ENCODE measurements at places on chromosomes 6 and 20.

DNA sequence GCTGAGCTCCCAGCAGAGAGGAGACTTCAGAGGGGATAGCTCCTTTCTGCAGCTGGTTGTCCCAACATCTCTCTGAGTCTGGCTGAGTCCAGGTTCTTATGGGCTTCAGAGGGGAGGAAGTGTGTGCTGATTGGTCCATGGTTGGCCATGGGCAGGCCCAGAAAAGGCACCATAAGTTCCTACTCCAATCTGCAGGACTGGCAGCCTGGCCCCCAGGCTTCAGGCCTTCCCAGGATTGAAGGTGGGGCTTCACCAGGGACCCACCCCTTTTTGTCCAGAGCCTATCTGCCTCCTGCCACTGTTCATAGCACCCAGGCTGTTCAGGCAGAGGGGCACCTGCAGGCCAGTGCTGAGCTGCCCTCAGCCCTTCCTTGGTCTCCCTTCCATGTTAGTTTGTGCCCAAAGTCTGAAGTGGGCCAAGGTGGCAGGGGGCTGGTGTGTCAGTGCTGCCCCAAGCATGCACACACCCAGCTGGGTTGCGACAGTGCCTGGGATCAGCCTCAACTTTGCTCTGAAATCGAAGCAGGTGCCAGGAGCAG lies 21.6 kb upstream of the TOP1 start:
- no peak for DNase-seq

GRCh38 chr20:23917024-23917725 lies 37.6 kb upstream of the CST5 start:
- no peak for DNase-seq

DNA sequence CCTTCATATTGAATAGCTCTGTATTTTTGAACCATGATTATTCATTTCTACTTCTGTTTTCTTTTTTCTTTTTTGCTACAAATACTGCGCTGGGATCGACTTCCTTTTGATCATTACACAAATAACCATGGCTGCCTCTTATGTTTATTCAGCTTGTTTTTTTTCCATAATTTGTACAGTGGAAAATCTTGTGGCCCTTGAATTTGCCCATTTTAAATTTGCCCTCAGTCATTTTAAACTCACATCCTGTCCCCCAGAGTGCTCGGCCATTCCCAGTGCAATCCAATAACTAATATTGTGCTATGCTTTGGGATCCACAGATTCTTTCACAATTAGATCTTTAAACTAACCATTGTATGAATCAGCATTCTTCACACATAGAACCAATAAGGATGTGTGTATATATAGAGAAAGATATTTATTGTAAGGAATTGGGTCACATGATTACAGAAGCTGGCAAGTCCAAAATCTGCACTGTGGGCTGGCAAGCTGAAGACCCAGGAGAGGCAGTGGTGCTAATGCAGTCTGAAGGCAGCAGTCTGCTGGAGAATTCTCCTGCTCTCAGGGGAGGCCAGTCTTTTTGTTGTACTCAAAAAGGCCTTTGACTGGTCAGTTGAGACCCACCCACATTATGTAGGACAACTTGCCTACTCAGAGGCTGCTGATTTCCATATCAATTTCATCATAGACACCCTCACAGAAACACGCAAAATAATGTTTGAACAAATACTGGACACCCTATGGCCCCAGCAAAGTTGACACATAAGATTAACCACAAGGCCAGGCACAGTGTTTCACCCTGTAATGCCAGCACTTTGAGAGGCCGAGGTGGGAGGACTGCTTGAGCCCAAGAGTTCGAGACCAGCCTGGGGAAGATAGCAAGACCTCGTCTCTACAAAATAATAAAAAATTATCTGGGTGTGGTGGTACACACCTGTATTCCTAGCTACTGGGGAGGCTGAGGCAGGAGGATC lies 147.1 kb downstream of the MTHFD1L start:
- DNase-seq, result no peak

DNA sequence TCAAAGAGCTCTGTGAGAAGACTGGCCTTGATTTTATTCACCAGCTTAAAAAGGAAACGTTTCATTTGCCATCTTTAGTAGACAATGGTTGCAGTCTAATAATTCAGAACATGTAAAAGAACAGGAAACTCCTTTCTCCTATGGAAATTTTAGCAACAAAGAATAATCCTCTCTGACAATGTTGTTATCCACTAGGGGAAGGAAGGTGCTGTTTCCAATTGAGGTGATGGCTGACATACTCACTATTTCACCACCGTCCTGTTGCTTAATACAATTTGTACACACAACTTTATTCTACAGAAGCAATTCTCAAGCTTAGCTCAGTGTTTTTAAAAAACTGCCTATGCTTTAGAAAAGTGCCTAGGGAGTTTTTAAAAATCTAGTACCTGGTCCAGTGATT lies 192.7 kb downstream of the ARHGAP18 start:
- no peak for DNase-seq

GRCh38 chr6:126143761-126144251 lies 157.5 kb downstream of the TRMT11 start:
- DNase-seq, result no peak

GRCh38 chr6:2053691-2054090 lies 191.7 kb downstream of the GMDS start:
- no peak for DNase-seq

- DNase-seq, result no peak
Observed at GRCh38 chr20:34578025-34578424, 19.5 kb downstream of the MAP1LC3A start.

- no peak for DNase-seq
Observed at GRCh38 chr6:7257521-7258230, 55.3 kb downstream of the SSR1 start.

GRCh38 chr6:144336900-144337299 lies 51.8 kb downstream of the UTRN start:
- DNase-seq, result no peak

DNA sequence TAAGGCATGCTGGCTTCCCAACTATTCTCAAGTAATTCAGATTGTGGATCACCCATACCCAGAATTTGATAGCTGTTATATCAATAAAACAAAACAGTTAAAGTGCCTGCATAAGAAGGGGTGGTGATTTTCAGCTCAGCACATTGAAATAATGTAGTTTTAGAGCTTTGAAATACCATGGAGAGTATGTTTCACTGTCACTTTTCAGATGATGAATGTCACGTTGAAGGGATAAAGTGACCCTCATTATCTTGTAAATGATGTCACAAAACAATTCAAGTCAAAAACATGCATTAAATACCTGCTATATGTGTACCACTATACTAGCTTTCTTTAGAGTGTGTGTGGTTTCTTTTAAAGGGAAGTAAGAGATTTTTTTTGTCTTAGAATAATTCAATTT lies 27.6 kb downstream of the MLIP start:
- DNase-seq, result no peak

GRCh38 chr6:68042339-68043121 lies 592.6 kb upstream of the ADGRB3 start:
- DNase-seq, result no peak

DNA sequence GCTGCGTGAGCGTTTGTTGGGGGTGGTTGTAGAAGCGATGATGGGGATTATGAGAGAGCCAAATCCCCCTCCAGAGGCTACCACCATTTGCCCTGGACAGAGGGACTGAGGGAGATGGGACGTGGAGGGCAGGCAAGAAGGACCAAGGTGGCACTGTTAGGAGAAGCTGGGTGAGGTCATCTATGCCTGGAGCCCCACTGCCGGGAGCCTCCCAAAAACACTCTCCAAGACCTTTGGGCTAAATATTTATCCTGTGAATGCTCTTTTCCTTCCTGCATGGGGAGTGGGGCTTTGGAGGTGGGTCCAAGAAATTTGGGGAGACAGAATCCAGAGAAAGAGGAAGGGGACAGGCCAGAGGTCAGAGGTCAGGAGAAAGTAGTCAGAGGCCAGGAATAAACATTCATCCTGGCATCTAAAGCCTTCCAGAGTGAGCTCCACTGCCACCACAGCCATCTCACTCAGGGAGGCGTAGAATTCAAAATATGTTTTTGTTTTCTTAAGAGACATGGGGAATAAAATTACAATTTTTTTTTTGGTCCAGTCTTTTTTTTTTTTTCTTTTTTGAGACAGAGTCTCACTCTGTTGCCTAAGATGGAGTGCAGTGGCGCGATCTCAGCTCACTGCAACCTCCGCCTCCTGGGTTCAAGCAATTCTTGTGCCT lies 17.8 kb upstream of the PTGIS start:
- DNase-seq, result no peak

- no peak for DNase-seq
Observed at GRCh38 chr20:34316196-34316814, 13.2 kb upstream of the AHCY start.

DNA sequence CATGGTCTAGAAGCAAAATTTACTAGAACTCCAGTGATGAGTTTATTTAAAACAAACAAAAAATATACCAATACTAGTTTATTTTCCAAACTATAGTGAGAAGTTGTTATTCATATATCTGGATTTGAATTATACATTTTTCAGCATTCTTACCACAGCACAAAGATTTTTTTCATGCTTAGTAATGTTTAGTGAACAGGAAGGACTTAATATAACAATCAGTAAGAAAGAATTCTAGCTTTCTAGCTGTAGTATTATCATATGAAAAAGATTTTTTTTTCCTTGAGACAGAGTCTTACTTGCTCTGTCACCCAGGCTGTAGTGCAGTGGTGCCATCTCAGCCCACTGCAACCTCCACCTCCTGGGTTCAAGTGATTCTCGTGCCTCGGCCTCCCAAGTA lies 13.8 kb downstream of the MARCKS start:
- DNase-seq, result no peak

DNA sequence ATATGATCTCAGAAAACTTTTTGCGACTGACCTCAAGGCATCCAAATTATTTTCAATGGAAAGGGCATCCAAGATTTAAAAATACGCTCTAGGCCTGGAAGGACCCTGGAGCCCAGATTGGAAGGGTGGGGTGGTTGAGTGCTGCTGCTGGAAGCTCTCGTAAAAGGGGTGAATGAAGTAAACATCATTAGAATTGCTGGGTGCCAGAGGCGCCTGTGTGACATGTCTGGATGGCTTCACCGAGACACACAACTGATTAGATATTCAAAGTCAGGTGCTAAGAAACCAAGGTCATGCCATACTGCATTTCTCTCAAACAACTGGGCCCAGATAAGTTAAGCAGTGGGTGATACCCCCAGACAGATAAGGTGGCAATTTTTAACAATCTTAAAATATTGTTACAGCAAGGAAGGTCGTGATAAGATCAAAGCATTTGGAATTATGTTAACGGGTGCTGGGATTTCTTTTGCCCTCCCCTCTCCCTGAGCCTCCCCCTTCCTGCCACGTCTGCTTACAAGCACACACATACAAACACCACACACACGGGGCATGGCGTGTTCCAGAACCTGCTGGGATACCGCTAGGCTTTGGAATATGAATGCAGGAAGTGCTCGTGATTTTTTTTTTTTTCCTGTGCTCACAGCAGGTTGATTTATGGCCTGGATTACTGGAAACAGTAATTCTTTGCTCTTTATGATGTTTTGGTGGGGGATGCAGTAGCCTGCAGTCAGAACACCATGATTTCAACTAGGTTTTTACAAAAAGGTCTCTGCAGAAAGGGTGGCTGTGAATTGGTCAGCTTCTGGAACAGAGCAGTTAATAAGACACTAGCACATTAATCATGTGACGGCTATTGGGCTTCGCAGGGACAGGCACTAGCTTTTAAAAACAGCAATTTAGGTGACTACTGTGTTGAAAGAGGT lies 551.2 kb downstream of the QKI start:
- DNase-seq, result peak; percentile 58

DNA sequence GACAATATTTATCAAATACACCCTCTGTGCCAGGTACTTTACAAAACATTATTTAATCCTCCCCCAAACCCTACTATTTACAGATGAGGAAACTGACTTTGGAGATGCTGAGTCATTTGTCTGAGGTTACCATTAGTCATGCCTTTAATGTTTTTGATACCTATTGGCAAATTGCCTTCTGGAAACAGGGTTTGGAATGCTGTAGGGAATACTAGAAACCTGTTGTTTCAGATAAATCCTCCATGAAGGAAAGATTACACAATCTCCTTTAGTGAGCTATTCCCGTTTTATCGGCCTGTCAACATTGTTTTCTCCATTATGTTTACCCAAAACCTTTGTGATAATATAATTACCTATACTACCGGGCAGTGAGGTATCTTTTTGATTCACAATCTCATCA lies 93.6 kb upstream of the ADGRF1 start:
- no peak for DNase-seq

DNA sequence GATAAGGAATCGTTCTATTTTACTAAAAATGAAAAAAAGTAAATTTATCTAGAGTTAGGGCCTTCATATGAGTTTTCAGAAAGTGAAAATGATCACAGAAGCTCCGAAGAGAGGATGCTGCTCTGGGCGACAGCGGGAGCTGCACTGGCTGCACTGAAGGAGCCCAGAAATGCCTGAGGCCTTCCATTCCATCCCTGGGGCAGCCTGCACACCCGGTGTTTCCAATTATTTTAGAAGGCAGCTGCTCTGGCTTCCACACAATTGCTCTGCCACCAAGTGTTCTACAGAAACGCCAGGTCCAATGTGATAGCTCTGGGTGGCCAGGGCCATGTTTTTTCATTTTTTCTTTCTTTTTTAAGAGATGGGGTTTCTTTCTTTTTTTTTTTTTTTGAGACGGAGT lies 3.6 kb downstream of the DTNBP1 start:
- no peak for DNase-seq

DNA sequence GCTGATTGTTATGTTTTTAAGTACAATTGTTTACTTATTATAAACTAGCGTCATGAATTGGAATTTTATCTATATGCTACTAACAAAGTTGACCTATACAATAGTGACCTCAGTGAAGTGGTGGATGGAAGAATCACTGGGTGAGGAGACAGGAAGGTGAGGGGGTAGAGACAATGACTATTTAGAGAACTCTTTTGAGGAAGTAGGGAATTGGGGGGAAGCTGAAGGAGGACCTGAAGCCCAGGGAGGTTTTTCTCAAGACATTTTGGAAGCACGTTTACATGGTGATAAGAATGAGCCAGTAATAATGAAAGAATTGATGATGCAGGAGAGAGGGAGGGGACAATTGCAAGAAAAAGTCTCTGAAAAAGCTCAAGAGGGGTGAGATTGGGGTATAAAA lies 96.4 kb downstream of the RPS12 start:
- DNase-seq, result no peak

DNA sequence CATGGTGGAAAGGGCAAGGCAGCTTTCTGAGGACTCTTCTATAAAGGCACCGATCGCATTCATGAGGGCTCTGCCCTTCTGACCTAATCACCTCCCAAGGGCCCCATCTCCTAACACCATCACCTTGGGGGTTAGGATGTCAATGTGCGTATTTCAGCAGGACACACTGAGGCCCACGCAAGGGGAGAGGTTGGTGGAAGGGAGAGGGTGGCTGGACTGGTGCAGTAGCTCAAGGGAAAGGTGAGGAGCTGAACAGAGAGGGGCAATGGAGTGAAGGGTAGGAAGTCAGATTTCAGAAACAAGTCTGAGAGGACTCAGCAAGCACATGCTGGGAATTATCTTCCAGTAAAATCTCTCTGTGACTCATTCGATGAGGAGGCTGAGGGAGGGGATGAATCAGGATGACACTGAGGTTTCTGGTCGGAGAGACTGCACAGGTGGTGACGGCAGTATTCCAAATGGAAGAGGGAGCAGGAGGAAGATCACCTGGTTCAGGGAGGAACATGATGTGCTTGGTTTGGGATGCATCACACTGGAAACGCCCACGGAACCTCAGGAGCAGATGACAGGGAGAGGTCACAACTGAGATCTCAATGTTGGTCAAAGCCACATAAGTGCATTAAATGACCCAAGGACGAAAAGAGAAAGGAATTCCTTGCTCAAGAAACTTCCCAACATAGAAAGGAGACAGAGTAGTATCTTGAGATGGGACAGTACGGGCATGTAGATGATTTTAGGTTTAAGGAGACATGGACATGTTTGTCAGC lies 67.1 kb downstream of the TFAP2A start:
- no peak for DNase-seq

All from left hindlimb (tissue), 1 donor.